ENCODE measurements at places on chromosomes 12 and 14. TPM values are rescaled to one million over a fixed set of nuclear protein-coding genes. Genes with fewer than 3 reads are reported as not detected.

Gene MIP
- total RNA-seq, result not detected

Gene TSHR
- total RNA-seq, result not detected

Gene OR4E2
- not detected for total RNA-seq

Gene UBE3B
- total RNA-seq, result 49.7 TPM

Gene ASCL1
- total RNA-seq, result not detected

Gene ERP29
- total RNA-seq, result 34.2 TPM

Gene FGF6
- not detected for total RNA-seq

Gene NUMB
- 105 TPM for total RNA-seq

Gene YEATS4
- 31.8 TPM for total RNA-seq

Gene OR6C6
- total RNA-seq, result not detected

Gene PTPRR
- total RNA-seq, result 0.86 TPM

Gene TAS2R9
- 0.13 TPM for total RNA-seq

Gene PRDM4
- 49.6 TPM for total RNA-seq

Gene ARHGDIB
- total RNA-seq, result 572 TPM

Gene SERPINA5
- total RNA-seq, result not detected

Gene SMIM41
- not detected for total RNA-seq

Gene IFNG-AS1
- not detected for total RNA-seq

Gene LRRC10
- total RNA-seq, result not detected

Gene BEGAIN
- total RNA-seq, result 0.22 TPM

Gene USP44
- total RNA-seq, result 1.7 TPM

Gene IQSEC3
- total RNA-seq, result not detected

Gene GSG1
- total RNA-seq, result not detected

Gene PTPRB
- total RNA-seq, result 173 TPM

Gene C12orf56
- under 0.01 TPM for total RNA-seq

Gene EIF2S1
- total RNA-seq, result 227 TPM

Gene TOX4
- 49.0 TPM for total RNA-seq

Gene DTX1
- total RNA-seq, result not detected

Gene OVCH1
- total RNA-seq, result under 0.01 TPM

Gene CCDC184
- 0.36 TPM for total RNA-seq

Gene CRACR2A
- 20.1 TPM for total RNA-seq

Gene STRAP
- total RNA-seq, result 157 TPM

Gene RERG
- not detected for total RNA-seq

Gene WNT1
- not detected for total RNA-seq

Gene KRT71
- total RNA-seq, result not detected

Gene SBNO1
- 57.4 TPM for total RNA-seq

Gene GALC
- total RNA-seq, result 25.3 TPM

Gene ASPG
- total RNA-seq, result not detected

Gene KRT1
- not detected for total RNA-seq

Gene PTGER2
- not detected for total RNA-seq

Gene IFI27
- 346 TPM for total RNA-seq

Gene PLEKHD1
- 0.07 TPM for total RNA-seq

Gene BAZ1A
- 81.3 TPM for total RNA-seq

Gene LBHD2
- not detected for total RNA-seq

Gene RHOJ
- total RNA-seq, result 241 TPM

Gene TNFRSF1A
- total RNA-seq, result 132 TPM

Gene TEX22
- total RNA-seq, result 0.14 TPM

Gene LETMD1
- total RNA-seq, result 32.6 TPM

Gene BEST3
- 0.07 TPM for total RNA-seq

Gene EFS
- not detected for total RNA-seq

Gene PPP1R13B
- total RNA-seq, result 28.4 TPM

Gene LTBP2
- 256 TPM for total RNA-seq

Gene LRRIQ1
- 0.72 TPM for total RNA-seq

Gene KRT3
- not detected for total RNA-seq

Gene MFAP5
- not detected for total RNA-seq

Gene CIDEB
- 2.7 TPM for total RNA-seq

Gene IL22
- not detected for total RNA-seq

Gene PIWIL1
- not detected for total RNA-seq
